Peyer's patch (tissue), 4 donors: ENCODE measurements at places on chromosomes 2 and 18. TPM values are rescaled to one million over a fixed set of nuclear protein-coding genes. Genes with fewer than 3 reads are reported as not detected.

The UBXN4 gene
- 60.2 TPM for total RNA-seq

The CRYGD gene
- total RNA-seq: not detected

The ZNF519 gene
- total RNA-seq: 1.9 TPM

The PRSS56 gene
- not detected for total RNA-seq

The COL4A4 gene
- total RNA-seq: 24.8 TPM

The MYOM1 gene
- total RNA-seq: 1.8 TPM

The RNF144A gene
- 9.1 TPM for total RNA-seq

The ELAC1 gene
- 7.4 TPM for total RNA-seq
